D721Med (cell line): ENCODE measurements at places on chromosomes 12 and 14.

GRCh38 chr12:3152892-3153291 is 75.7 kb downstream of the TSPAN9 start:
- no peak for DNase-seq

DNA sequence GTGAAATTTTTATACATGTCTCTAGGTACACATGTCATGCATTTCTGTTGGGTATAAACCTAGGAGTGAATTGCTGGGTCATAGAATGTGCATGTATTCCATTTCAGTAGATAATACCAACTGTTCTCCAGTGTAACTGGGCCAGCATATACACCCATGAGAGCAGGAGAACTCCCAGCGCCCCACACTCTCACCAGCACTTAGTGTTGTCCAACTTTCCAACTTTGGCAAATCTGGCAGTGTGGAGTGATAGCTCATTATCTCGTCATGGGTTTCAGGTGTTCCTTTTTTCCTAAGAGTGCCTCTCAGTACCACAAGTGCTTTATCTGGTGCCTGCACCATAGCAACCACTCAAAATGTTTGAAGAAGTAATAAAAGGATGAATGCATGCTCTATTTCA is 40.1 kb downstream of the NGB start:
- no peak for DNase-seq

DNA sequence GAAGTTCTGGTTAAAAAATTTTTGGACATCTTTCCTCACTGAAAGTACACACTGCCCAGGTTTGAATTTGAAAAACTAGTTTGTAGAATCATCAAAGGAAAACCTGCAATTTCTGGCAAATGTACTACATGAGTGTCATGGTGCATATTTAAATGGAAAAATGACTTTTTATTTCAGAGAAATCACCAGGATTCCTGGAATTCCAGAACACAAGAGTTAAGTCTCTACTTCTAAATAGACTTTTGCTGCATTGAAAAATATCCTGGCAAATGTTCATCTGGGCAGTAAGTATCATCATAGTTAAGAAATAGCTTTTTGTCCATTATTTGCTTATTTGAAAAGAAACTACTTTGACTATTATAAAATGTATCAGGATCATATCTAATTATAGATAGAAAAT is 275.1 kb downstream of the PRKD1 start:
- DNase-seq, result no peak

GRCh38 chr12:107431942-107432341 is 253.7 kb upstream of the PWP1 start:
- no peak for DNase-seq

DNA sequence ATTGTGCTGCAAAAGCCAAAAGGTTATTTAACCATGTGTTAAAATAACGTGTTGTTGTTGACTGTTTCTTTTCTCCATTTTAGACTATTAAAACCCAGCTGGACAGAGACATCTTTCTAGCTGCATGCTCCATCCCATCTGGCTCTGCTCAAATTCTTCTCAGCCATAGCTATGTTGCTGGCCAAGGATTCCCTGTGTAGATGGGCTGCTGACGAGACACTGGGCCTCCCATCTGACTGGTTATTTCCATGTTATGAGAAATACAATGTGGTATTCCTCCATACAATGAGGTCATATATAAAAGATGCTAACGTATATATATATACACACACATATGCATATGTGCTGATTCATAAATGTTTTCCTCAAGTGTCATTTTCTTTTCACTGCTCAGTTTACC is 30.1 kb downstream of the MED13L start:
- DNase-seq, result no peak

- no peak for DNase-seq
Observed at GRCh38 chr12:52358575-52359350, 8.5 kb downstream of the KRT85 start.

DNA sequence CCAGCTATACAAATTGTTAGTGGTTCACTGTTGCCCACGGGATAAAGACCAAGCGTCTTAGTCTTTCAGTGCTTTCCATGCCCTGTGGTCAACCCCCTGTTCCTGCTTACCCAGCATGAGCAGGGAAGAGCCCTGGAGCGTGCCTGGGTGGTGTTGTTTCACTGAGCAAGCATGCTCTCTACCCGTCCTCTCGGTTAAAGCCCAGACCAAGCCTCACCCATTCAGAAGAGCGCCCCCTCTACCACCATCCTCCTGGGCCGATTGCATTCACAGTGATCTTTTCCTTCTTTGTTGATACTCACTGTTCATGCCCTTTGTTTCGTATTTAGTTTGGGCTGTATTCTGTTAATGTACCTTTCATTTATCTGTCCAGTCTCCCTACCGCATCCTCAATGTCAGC is 25.1 kb downstream of the DYRK4 start:
- DNase-seq, result no peak

GRCh38 chr12:73599268-73599667 is 938.4 kb upstream of the ATXN7L3B start:
- no peak for DNase-seq

- DNase-seq, result no peak
Observed at GRCh38 chr12:85765453-85765869, 70.7 kb downstream of the RASSF9 start.

- DNase-seq, result peak; percentile 81
Observed at GRCh38 chr14:73272393-73272792, 35.1 kb downstream of the PAPLN start.

GRCh38 chr12:123263196-123263817 is 8.3 kb downstream of the CDK2AP1 start:
- DNase-seq, result no peak

GRCh38 chr12:53453953-53454640 is 2.2 kb downstream of the PCBP2 start:
- DNase-seq, result no peak

GRCh38 chr14:61803755-61804154 is 41.5 kb downstream of the SNAPC1 start:
- no peak for DNase-seq

GRCh38 chr12:81461163-81461562 is 298.0 kb downstream of the PPFIA2 start:
- DNase-seq, result no peak

GRCh38 chr12:51335931-51336330 is 10.5 kb downstream of the CELA1 start:
- no peak for DNase-seq

DNA sequence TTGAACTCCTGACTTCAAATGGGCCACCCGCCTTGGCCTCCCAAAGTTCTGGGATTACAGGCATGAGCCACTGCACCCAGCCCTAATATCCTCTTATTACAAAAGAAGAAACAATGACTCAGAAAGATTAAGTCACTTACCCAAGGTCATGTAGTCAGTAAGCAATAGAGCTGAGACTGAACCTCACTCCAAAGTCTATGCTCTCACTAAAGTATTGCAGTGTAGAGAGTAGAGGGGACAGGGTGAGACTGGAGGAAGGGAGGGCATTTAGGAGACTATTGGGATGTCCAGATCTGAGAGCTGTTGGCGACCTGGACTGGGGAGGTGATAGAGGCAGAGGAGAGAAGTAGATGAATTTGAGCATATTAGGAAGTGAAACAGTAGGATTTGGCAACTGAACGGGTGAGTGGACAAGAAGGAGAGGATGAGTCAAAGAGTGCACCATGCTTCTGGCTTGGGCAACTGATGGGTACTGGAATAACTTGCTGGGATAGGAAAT is 11.8 kb downstream of the P2RX7 start:
- DNase-seq, result no peak

DNA sequence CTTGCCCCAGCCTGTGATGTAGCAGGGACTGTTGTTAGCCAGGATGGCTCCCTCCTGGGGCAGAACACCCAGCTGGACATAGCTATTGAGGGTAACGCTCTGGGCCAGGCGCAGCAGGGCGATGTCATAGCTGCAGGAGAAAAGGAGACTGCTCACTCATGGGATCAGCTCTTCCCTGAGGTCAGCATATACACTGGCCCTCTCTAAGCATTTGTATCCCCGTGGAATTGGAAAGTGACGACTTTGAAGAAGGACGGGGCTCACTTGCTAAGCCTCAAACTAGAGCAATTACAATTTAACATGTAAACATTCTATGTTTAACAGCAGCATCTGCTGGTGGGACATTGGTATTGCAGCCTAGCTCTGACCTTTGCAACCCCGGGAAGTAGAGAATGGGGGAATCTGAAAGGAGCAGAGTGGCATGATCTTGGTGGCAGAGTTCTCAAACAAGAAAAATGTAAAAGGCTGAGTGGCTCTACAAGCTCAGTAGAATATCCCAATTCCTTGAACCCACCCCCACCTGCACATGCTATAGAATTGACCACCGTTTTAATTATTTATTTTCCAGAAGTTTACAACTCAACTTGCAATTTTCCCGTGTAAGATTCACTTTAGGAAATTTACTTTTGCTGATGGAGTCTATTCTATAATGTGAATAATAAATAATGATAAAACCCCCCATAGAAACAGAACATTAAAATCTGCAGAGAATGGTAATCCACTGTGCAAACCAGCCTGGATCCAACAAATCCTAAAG is 5.0 kb downstream of the CELA1 start:
- peak; percentile 68 for DNase-seq

DNA sequence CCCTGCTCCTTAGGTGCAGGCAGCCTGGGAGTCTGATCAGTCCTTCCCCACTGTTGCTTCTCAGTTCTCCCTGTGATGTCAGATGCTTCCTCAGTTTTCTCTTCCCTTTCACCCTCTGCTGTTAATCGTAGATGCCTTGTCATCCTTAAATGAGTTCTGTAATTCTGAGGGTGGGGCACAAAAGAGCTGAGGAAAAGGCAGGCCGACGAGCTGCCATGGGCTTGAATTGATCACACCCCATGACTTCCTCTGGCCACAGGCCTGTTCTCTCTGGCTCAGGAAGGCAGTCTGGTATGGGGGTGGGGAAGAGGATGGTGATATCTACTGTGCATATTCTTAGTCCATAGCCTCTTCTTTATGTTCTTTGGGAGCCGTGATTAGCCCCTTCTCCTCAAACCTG is 5.2 kb upstream of the AP1G2 start:
- DNase-seq, result no peak

- no peak for DNase-seq
Observed at GRCh38 chr14:100826391-100827100, 628 bp downstream of the MEG3 start.

DNA sequence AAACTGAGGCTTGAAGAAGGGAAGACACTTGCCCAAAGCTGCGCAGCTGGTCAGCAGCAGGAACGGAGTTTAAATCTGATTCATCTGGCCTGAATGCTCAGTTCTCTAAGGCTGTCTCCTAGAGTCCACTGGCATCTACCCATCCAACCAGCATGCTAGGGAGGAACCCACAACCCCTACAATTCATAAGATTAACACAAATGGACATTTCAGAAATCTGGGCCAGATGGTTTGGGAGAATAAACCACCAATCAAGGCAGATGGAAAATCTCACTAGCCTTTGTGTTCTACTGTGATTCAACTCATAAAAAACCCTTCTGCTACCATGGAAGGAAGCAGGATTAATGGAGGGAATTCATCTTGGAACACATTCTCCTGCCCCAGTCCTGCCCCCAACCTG is 67.8 kb downstream of the WSCD2 start:
- DNase-seq, result no peak

DNA sequence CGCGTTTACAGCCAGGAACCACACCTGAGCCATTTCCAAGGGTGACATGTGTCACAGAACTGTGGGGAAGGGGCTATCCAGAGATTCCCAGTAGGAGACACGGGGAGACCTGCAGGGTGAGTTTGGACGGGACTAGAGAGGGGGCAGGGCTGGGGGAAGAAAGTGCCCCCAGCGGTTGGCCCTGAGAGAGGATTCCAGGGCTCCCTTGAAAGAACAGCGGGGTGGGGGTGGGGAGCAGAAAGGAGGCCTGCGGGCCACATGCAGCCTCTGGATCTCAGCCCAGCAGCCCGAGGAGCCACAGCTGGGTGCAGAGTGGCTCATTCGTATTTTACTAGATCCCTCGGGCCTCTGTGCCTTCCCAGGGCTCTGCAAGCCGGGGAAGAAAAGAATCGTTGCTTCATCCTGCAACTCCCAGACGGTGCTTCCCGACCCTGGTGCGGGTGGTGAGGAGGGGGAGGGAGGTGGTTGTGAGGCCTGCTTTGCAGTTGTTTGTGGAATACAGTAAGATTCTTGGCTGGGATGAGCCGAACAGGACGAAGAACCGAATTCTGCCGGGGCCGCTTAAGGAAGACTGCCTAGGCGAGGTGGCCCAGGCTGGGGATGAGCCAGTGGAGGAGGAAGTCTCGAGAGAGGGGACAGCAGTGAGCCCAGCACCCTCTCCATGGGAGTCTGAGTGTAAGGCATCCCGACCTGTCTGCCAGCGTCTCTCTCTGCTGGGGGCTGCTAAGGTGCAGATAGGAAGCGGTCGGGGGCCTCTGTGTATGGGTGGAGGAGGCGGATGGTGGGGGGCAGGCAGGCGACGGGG is 36.1 kb upstream of the ANKRD9 start:
- no peak for DNase-seq

DNA sequence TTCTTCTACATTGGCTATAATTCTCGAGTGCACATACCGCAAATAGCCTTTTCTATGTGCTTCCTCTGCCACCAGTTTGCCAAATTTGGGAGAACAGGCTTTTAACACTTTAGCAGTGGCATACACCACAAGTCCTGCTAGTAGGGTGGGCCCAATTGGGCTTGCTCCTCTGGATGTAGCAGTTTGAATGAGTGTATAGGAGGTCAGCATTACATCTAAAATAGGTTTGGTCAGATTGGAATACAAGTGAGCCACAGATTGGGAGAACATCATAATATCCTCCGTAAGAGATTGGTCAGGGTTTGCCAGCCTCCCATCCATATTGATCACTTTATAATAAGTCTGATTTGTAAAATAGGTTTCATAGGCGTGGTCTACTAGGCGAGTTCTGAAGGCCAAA is 902 bp downstream of the ABCD2 start:
- no peak for DNase-seq

- DNase-seq, result no peak
Observed at GRCh38 chr14:96582995-96583394, 80.8 kb downstream of the PAPOLA start.

GRCh38 chr14:59455411-59455810 is 9.8 kb downstream of the GPR135 start:
- no peak for DNase-seq

GRCh38 chr14:29857551-29857950 is 70.1 kb downstream of the PRKD1 start:
- DNase-seq, result no peak

- no peak for DNase-seq
Observed at GRCh38 chr14:104676130-104676693, 13.2 kb upstream of the INF2 start.

- DNase-seq, result no peak
Observed at GRCh38 chr12:4557586-4557985, 4.4 kb upstream of the DYRK4 start.

GRCh38 chr12:109715310-109716091 is 1.9 kb downstream of the FAM222A start:
- DNase-seq, result no peak

- no peak for DNase-seq
Observed at GRCh38 chr12:97760601-97761000, 298.0 kb downstream of the RMST start.
